Activated CD8-positive, alpha-beta memory T cell treated with anti-CD3 and anti-CD28 coated beads, Interleukin-2, amount 10 ng/mL, durations not matched to agents 7 days and 5 days (primary cell): ENCODE measurements at places on chromosomes 6 and 20. TPM values are rescaled to one million over a fixed set of nuclear protein-coding genes. Genes with fewer than 3 reads are reported as not detected.

The RFX6 gene
- not detected for total RNA-seq

GRCh38 chr20:11130554-11131166, 456.9 kb upstream of the JAG1 start:
- no peak for DNase-seq
- H3K4me3 ChIP-seq: no peak overlapping the region
- H3K36me3 ChIP-seq: no peaks in the 10 kb centered on the region

- H3K36me3 ChIP-seq: no peaks in the 10 kb centered on the region
- no peak overlapping the region for H3K27ac ChIP-seq
- no peak overlapping the region for H3K4me3 ChIP-seq
- DNase-seq: no peak
- H3K4me1 ChIP-seq: peaks cover 3% of the 10 kb centered on the region
- H3K27me3 ChIP-seq: peaks cover 18% of the 10 kb centered on the region
Measured at GRCh38 chr6:43825187-43826115, 55.4 kb downstream of the VEGFA start.

- H3K27me3 ChIP-seq: no peaks in the 10 kb centered on the region
- no peak for DNase-seq
- peaks cover 28% of the 10 kb centered on the region for H3K4me1 ChIP-seq
- peaks cover 59% of the 10 kb centered on the region for H3K36me3 ChIP-seq
- H3K27ac ChIP-seq: no peak overlapping the region
- no peak overlapping the region for H3K4me3 ChIP-seq
Measured at GRCh38 chr6:89858041-89858440, 28.4 kb downstream of the CASP8AP2 start.

DNA sequence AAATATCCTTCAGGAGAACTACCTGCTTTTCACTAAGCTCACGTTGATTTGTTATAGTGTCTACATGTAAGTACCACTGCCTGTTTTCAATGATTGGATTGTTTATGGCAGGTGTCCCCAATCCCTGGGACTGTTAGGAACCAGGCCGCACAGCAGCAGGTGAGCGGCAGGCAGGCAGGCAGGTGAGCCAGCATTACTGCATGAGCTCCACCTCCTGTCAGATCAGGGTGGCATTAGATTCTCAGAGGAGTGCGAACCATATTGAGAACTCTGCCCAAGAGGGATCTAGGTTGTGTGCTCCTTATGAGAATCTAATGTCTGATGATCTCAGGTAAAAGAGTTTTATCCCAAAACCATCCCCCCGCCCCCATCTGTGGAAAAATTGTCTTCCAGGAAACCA, 303.3 kb downstream of the EYA4 start:
- H3K27me3 ChIP-seq: no peaks in the 10 kb centered on the region
- H3K27ac ChIP-seq: no peak overlapping the region
- no peak for DNase-seq
- no peaks in the 10 kb centered on the region for H3K36me3 ChIP-seq

DNA sequence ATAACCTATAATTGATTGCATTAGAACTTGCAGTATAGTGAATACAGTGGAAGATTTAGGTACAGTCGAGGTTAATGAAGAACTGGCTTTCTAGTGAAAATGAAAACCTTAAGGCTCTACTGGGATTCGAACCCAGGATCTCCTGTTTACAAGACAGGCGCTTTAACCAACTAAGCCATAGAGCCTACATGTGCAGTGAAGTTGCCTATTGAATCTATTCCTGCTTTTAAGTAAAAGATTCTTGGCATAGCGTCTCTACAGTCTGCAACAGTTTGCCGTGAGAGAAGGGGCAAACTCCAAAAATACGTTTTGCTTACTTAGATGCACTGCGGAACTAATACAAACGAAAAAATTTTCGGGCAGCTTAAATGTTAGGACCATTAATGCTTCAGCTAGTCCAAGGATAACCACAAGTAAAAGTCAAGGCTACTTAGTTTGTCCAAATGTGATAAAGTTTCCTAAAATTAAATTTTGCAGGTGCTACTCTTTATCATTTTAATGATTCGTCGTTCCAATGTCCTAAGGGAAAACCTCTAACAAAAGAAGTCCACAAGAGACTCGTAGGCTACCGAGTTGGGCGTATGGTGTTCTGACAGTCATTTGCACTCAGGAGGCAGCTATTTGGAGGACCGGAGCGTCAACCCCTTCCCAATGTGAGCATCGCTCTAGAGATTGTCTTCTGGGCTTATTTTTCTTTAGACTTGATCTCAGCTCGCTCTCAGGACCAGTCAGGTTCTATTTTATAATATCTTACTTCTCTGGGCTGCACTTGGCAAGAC, 31.3 kb upstream of the ZSCAN23 start:
- H3K36me3 ChIP-seq: no peaks in the 10 kb centered on the region
- H3K4me3 ChIP-seq: peak overlapping the region; percentile 43

DNA sequence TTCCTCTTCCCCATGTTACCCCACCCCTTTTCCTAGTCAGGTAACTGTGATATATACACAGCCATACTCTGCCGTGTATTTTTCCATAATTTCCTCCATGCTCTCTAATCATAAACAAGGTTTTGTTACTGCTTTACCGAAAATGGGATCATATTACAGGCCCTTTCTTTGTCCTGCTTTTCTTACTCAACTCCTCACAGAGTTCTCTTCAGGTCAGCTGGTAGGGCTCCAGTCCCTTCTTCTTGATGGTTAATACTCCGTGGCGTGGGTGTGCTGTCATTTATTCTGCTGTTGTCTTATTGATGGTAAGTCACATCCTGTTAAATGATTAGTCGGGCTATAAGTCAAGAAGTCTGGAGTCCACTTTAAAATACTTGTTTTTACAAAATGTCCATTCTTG, 24.9 kb upstream of the PI16 start:
- no peak overlapping the region for H3K27ac ChIP-seq
- DNase-seq: no peak
- peaks cover 8% of the 10 kb centered on the region for H3K36me3 ChIP-seq
- H3K4me1 ChIP-seq: peaks cover 34% of the 10 kb centered on the region
